ENCODE measurements at places on chromosomes 5 and 9.

- DNase-seq = no peak
These were observed 1198.6 kb downstream of the CDH12 start for GRCh38 chr5:21654556-21654955.

GRCh38 chr5:133957591-133957990, 10.8 kb downstream of the C5orf15 start:
- DNase-seq = no peak

DNA sequence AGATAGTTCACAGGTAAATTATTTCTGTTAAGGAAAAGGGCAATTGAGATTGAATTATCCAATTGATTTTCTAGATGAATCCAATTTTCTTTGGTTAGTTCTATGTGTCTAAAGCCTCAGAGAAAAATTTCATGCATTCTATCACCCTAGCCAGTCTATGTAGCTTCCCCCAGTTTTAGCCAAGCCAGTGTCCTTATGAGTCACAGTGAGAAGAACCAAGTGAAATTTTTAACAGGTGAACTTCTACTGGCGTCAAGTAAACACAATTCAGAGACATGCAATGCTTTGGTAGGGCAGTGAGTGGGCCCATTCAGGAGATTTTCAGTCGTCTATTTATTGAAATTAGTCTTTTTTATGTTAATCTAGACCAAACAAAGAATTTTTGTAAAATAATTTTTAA, 1077.4 kb upstream of the ARRDC3 start:
- DNase-seq = no peak

- no peak for DNase-seq
These were observed 387.3 kb downstream of the NR2F1-AS1 start for GRCh38 chr5:93193431-93194347.

GRCh38 chr9:6838158-6838557, 80.4 kb downstream of the KDM4C start:
- no peak for DNase-seq

GRCh38 chr9:137240318-137240840, 708 bp upstream of the TUBB4B start:
- DNase-seq = peak; percentile 69

DNA sequence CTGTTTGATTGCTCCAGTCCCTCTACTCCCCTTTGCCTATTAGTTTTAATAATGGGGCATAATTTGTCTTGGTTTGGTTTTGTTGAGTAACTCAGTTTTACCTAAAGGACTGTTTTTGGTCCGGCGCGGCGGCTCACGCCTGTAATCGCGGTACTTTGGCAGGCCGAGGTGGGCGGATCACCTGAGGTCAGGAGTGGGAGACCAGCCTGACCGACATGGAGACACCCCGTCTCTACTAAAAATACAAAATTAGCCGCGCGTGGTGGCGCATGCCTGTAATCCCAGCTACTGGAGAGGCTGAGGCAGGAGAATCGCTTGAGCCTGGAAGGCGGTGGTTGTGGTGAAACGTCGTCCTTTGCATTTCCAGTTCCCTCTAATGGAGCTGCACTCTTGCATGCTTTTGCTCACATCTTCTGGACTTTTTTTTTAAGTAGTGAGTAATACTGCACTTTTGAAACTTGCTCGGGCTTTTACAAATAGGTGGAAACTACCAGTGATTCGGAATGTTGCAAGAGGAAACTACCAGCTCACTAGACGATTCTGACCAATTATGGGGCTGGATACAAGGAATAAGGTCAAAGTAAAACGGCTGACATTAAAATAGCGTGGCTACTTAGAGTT, 721 bp upstream of the MAML1 start:
- no peak for DNase-seq

- no peak for DNase-seq
These were observed 78.3 kb upstream of the IRX1 start for GRCh38 chr5:3517348-3517747.

DNA sequence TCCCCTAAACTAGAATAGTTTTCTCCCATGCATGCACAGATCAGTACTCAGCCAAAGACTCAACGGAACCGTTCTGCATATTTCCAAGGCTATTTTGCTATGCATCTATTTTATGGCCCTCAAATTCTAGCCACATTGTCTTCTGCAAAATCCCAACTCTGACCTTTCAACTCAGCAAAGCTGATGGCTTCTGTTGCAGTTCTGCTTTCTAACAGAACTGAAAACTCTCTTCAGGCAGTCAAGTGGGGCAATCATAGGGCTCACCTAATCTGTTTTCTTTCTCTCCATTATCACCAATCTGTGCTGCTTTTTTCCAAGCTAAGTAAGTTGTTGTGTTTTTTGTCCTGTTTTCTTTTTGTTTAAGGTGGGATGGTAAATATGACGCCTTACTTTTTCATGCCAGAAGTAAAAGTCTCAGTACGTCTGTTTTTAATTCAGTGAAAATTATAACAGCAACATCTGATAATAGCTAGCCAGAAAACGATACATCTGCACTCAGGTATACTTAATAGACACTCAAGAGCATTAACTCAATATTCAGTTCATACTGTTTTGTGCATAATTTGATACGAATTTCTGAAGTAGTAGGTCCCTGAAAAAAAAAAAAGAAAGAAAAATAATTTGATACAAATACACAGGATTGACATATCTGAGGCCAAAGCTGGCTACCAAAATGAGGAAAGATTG, 454.3 kb downstream of the TLE1 start:
- DNase-seq = no peak

GRCh38 chr5:180802325-180803180, at the start of gene MGAT1:
MGAT1 (minus strand) TSS chr5:180802806; CDS start chr5:180792971, 9,835 bp downstream.
- DNase-seq = peak; percentile 62

DNA sequence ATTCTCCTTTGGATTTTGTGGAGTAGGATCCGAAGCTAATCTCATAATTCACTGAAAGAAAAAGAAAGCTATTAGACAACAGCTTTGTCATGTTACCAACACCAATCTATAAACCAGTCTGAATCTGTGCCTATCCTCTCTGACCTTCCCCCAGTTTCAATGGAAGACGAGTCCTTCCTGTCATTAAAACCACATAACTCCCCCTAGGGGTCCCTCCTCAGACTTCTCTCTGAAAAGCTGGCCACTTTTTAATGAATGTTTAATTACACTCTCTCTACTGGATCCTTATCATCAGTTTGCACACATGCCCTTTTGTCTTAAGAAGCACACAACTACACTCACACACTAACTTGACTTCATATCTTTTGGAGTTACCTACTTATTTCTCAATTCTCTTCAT, 98.0 kb upstream of the TSLP start:
- no peak for DNase-seq

GRCh38 chr5:113283558-113283957, 151.2 kb downstream of the TSSK1B start:
- DNase-seq = no peak

GRCh38 chr9:77507212-77507961, 140.7 kb downstream of the GNA14 start:
- DNase-seq = no peak

- DNase-seq = no peak
These were observed 20.5 kb downstream of the RAPGEF1 start for GRCh38 chr9:131719262-131719908.

DNA sequence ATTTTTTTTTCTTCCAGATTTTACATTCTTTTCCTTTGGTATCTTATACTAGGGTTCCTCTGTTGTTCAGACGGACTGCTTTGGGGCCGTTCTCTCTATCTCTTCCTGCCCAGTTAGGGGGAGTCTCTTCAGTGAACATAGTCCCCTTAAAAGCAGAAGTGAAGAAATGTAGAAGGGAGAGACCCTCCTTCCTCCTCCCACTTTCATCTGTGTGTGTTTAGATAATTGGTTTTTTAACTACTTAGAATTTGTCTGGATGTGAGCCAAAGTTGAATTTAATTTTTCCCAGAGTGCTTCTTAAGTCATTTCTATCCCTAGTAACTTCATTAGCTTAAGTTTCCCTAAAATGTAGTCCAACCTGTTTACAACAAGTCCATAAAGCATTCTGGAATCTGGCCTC, 167.5 kb downstream of the HACD4 start:
- DNase-seq = no peak

DNA sequence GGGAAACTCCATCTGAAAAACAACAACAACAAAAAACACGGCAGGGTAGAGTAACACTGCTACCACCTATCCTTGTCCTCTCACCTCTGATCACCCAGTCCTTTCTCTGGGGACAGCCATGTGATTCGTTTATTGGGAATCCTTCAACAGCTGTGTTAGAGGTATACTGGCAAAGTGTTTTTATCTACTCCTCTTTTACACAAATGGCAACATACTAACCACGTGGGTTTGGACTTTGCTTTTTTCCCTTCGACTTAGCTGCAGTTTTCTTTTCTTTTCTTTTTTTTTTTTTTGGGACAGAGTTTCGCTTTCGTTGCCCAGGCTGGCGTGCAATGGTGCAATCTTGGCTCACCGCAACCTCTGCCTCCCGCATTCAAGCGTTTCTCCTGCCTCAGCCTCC, 11.2 kb upstream of the SET start:
- no peak for DNase-seq

DNA sequence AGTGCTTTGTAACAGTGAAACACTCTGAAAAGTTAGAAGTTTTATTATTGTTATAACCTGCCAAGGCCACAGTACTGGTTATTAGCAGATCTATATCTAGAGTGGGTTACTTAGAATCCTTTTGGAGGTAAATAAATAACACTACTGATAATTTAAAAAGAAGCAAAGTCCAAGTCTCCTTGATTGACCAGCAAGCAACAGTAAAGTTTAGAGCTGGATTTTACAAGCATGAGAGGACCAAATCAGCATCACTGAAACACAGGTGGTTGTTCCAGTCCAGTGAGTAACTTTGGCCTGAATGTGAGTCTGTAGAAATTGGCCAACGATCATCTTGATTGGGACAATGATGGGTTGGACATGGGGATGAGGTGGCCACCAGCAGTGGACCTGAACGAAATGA, 77.2 kb upstream of the AGXT2 start:
- DNase-seq = no peak

- no peak for DNase-seq
These were observed 2.9 kb upstream of the CCDC180 start for GRCh38 chr9:97304586-97304985.

GRCh38 chr9:16412740-16413139, 457.7 kb downstream of the BNC2 start:
- DNase-seq = no peak

- no peak for DNase-seq
These were observed 161.0 kb downstream of the SLC25A46 start for GRCh38 chr5:110899566-110900412.

- DNase-seq = no peak
These were observed 17.0 kb downstream of the NOTCH1 start for GRCh38 chr9:136528716-136529341.

DNA sequence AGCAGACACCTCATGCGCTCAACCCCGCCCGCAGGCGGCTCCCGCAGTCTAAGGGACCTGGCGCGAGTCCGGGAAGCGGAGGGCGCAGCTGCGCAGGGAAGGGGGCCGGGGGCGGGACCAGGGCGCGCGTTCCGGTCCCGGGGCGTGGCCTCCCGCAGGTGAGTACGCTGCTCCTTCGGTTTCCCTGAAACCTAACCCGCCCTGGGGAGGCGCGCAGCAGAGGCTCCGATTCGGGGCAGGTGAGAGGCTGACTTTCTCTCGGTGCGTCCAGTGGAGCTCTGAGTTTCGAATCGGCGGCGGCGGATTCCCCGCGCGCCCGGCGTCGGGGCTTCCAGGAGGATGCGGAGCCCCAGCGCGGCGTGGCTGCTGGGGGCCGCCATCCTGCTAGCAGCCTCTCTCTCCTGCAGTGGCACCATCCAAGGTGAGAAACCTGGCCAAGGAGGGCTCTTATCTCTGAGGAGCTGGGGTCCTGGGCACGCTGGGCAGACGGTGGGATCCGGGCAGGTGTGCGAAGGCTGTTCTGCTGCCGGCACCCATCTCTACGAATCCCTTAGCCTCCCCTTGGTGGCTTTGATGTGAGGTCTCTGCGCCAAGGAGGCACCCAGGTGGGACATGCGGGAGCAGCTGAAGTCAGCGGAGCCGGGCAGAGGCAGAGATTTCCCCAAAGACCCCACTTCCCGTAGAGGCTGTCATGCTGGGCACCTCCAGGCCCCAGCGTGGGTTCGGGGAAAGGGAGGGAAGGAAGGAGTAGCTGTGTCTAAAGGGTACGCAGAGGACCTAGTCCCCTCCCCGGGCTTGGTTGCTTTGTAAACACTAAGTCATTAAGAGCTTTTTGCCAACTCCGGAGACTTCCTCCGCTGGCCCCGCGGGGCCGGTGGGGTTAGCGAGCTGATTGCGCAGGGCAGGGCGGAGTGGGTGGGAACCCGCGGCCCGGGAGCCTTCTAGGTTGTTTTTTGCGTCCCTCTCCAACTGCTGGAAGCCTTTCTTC, at the start of gene F2RL1:
F2RL1 (plus strand) TSS at position 187 of the 988 bp plus-strand sequence; CDS start at position 340, 153 bp downstream.
- peak; percentile 16 for DNase-seq

GRCh38 chr9:129317179-129318011, 139.3 kb upstream of the IER5L start:
- peak; percentile 80 for DNase-seq

DNA sequence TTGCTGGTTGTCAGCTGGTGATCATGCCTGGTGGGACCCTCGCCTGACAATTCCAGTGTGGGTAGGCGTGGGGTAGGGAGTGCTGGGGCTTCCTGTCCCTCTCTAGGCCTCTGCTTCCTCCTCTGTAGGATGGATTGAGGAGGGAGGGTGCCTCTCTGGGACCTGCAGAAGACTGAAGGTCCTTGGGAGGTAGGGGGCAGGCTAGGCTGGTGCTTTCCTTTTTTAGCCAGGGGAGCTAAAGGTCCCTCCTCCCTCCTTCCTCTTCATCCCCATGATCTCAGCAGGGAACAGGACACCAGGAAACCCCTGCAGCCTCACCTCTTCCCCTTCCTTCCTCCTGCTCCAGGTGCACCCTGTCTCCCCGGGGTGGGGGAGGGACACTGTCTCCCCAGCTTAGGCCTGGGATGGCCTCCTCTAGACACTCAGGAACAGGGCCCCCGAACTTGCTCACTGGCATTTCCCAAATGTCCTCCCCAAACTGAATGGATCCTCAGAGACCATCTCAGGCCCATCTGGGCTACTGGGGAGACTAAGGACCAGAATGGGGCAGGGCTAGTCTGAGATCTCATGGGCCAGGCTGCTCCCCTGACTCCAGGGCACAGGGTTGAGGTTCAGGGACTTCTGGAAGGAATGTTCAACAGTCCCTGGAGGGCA, 8.4 kb downstream of the SH2D3C start:
- no peak for DNase-seq

GRCh38 chr9:28892538-28892937, 1319.3 kb upstream of the C9orf72 start:
- no peak for DNase-seq

DNA sequence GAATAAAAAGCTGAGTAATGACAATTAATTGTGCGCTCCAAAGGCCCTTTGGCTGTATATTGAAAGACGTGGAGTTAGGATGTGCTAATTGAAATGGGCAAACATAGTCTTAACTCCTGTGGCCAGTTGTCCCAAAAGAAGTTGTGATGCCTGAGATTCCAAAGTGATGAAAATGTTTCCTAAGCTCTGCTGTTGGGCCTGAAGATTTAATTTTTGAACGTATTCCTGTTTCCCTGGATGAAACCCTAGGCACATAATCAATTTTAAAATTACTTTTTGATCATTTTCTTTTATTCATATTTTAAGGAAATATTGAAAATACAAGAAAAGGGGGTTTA, 87.9 kb downstream of the PRDM6 start:
- no peak for DNase-seq

DNA sequence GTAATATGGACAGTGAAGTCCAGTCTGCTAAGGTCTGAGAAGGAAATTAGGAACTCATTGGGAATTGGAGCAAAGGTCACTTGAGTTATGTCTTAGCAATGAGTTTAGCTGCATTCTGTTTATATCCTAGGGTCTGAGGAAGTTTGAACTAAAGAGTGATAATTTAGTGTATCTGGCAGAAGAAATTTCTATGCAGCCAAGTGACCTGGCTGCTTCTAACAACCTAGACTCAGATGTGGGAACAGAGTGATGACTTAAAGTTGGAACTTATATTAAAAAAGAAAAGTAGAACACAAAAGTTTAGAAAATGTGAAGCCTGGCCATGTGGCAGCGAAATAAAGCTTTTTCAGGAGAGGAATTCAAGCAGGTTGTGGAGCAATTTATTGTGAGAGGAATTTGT, 106.2 kb downstream of the PRDM9 start:
- no peak for DNase-seq

All from posterior cingulate gyrus (tissue), 11 donors.